Activated CD8-positive, alpha-beta memory T cell treated with anti-CD3 and anti-CD28 coated beads, Interleukin-2, amount 50 U/mL, for 48 hours (primary cell): ENCODE measurements at places on chromosomes 7 and 10.

- DNase-seq, result no peak
These were observed 27.2 kb downstream of the EZH2 start for GRCh38 chr7:148856891-148857290.

GRCh38 chr7:73435471-73436009, 2.0 kb downstream of the FZD9 start:
- DNase-seq, result no peak

DNA sequence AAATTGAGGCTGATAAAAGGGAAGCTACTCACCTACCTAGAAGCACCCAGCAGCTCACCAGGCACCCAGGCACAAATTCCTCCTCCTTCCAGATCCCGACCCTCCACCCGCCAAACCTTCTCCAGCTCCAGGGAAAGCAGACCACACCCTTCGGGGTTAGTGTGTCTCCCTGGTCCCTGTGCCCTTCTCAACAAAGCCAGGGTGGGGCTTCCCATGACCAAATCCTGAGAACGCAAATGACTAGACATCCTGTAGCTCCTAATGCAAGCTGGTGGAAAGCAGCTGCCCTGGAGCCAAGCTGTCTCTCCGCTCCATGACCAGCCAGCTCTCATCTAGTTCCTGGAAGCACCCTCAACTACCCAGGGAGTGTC, 4.4 kb downstream of the TBX20 start:
- DNase-seq, result no peak

DNA sequence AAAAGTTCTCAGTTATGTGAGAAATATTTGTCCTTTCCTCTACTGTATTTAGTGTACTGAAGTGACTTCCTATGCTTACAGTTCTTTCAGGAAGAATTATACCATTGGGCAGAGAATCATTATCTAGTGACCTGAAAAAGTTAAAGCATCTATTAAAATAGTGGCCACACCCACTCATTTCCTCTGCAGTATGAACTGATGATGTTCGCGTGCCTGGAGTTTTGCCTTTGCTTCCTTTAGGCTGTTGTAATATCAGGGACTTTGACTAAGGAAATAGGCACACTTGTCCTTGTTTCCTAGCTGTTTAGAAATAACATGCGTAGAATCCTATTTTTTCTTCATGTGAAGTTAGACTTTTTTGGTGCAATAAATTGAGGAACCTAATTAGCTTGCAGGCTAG, 100.7 kb downstream of the ZMYND11 start:
- DNase-seq, result no peak

DNA sequence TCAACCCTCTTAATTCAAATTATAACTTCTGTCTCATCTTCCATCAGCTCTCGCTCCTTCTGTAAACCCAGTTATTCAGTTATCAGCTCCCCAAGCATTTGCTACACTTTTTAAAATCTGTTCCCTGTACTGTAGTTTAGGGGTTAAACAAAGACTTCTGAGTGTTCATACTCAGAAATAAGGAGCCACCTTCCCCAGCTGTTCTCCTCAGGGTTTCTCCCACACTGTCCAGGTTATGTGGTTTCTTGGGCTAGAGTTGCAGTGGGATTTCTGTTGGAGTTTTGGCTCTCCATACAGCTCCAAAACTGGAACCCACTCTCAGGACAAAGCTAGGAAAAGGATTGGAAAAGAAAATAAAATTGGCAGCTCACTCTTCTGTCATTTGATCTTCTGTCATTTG, 20.8 kb downstream of the NHLRC2 start:
- no peak for DNase-seq

- no peak for DNase-seq
These were observed 114.8 kb downstream of the JAZF1 start for GRCh38 chr7:28065721-28066285.

DNA sequence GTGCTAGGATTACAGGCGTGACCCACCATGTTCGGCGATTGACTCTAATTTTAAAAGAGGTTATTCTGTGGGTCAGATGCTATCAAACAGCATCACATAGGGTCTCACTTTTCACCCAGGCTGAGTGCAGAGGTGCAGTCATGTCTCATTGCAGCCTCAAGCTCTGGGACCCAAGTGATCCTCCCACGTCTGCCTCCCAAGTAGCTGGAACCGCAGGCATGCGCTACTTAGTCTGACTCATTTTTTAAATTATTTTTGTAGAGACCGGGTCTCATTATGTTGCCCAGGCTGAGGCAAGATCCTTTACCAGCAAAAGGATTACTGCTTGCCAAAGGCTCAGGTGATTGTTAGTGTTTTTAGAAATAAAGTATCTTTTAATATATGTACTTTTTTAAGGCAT, 42.9 kb upstream of the STOX1 start:
- no peak for DNase-seq

GRCh38 chr10:104437226-104437625, 83.6 kb downstream of the CFAP58 start:
- no peak for DNase-seq

- DNase-seq, result peak; percentile 70
These were observed 36.7 kb upstream of the ABLIM1 start for GRCh38 chr10:114694752-114695151.

- DNase-seq, result no peak
These were observed 60.6 kb upstream of the VKORC1L1 start for GRCh38 chr7:65812281-65812680.

- DNase-seq, result no peak
These were observed 50.6 kb upstream of the ZC3HAV1 start for GRCh38 chr7:139159900-139160675.

DNA sequence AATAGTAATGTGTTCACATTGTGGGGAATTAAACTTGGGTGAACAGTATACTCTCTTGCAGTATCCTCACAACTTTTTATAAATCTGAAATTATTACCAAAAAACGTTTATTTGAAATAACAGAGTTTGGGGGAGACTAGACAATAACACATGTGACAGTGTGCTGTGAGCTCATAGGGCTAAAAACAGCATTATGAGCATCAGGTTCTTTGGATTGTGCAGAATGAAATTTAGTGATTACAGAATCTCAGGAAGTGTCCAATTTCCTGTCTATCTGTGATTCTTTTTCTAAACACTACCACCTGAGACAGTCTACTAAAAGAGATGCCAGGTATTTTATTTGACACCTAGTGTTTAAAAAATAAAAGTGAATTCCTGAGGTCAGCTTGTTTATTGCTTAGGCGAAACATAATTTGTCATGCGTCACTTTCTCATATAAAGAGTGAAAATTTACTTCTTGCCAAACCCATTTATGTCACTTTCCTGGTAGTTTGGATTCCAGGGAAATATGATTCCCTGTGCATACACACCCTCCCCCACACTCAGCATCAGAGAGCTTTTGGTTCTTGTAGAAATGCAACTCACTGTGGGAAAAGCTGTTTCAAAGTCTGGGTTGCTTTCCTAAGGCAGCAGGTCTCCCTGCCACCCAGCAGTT, 71.2 kb downstream of the AOAH start:
- DNase-seq, result no peak

DNA sequence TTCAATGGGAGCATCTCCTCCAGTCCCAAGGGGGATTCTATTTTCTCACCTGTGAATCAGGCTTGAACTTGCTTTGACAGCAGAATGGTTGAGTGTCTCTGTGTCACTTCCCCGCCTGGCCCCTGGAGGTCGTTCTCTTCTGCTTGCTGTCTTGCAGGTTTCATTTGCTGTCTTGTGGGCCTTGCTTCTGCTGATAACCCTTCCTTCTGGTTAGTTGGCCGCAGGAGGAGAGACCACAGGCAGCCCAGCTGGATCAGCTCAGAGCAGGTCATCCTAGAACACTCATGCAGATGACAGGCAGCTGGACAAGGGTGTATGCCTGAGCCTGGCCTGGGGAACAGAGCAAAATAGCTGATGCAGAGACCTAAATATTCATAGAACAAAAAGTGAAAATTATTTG, 344.2 kb upstream of the ADARB2 start:
- DNase-seq, result no peak

DNA sequence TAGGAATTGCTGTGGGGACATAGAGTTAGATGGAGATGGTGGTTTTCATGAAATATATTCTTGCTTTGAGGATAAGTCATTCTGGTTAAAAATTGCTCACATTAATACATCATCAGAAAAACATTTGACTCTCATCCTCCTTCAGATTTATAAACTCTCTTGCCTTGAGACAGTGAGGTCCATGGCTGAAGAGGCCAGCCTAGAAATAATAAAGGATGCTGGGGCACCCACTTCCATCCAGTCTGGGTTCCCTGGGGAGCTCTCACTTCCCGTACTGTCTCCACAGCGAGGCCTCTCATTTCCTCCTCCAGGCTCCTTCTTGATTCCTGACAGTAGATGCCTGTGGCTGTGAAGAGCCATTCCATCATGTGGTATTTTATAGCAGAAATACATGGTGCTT, 73.3 kb upstream of the PRKG1 start:
- DNase-seq, result no peak

- no peak for DNase-seq
These were observed 1181.6 kb downstream of the DNAJB9 start for GRCh38 chr7:109751241-109751640.

GRCh38 chr10:101683276-101683675, 11.7 kb downstream of the FBXW4 start:
- no peak for DNase-seq
